ENCODE measurements at places on chromosomes 7 and 10.

DNA sequence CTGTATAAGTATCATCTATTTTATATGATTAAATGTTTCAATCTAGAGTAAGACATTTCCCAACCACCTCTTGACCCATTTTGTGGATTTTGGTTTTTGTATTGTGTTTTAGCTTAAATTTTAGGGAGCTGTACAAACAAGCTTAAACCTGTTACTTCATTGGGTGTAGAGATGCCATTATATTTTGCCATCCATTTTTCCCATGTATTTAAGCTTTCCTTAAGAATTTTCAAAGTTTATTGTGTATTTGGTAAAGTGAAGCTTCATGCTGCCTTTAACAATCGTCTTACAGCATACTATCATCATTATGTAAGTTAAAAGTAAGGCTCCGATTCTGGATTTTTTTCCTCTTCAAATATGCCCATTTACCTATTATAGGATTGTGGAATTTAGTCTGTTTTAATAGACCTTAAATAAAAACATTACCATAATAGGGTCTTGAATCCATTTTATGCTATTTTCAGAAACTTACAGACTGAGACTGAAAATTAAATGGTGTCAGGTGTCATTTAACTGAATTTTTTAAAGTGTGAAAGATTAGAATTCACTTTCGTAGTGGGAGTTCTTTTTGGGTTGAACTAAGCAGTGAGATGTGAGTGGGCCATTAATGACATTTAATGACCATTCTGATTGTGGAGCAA is 2.2 kb downstream of the KMT2E start:
- DNase-seq: no peak

- DNase-seq: no peak
Measured at GRCh38 chr10:17643339-17643754, 604 bp upstream of the STAM start.

DNA sequence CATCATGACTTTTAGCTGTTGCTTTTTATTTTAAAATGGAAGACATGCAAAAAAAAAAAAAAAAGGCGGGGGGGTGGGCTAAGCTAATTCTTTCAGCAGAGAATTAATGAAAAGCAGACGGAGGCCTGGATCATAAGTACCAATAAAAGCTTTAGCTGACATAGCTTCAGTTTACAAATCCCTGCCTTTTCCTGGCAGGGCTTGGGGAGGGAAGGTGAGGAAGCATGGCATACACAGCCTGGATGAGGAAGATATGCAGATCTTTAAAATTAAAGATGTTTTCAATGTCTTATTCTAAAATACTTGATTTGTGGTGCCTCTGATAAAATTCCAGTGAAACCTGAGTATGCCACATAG is 57.0 kb downstream of the ICA1 start:
- DNase-seq: no peak

GRCh38 chr10:63236113-63236935 is 103.2 kb downstream of the NRBF2 start:
- DNase-seq: no peak

DNA sequence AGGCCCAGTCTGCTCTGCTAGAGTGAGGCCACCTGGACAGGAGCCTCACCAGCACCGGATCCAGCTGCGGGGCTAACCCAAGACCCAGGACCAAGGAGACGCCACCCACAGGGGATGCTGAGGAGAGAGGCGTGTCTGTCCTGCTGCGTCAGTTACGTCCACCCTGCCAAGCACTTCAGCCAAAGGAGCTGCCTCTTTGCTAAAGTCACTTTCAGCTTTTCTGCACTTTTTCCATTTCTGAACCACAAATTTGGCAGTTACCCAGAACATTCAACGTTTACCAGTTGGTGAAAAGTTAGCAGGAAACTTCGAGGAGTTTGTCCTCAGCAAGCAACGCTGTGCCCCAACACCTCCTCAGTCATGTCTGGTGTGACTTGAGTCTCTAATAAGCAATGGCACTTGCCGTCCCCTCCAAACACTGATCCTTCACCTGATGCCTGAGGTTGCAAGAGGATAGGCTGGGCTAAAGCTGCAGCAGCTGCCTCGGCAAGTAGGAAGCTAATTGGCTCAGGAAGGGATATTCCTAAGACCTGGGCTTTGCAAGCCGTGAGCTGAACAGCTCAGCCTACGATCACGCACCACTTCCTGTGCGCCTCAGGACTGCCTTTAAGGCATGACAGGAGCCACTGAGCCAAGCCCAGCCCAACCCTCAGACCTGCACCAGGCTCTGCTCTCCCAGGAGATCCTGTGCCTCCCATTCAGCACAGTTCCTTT is 40.1 kb downstream of the KCNH2 start:
- DNase-seq: no peak

DNA sequence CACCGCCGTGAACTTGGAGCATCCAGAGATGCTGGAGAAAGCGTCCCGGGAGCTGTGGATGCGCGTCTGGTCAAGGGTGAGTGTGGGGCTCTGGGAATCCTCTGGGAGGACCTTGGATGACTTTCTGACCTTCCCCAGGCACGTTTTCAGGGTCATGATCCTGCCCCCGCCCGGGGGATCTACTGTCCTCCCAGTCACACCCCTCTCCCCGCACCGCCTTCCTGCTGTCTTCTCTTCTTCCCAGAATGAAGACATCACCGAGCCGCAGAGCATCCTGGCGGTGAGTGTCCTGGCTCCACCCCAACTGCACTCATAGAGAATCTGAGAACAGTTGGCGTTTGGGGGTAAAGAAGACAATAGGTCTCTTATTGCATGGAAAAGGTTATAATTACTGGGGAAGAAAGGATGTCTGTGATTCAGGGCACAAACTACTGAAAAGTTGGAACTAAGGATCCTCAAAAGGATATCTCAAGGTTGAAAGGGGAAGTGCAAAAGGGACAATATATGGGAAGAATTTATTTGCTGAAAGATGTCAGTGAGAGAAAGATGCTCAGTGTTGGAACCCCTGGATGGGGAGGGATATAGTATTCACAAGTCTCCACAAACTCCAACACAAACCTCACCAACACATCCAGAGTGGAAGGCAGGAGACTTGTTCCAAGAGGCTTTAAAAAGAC is 1.9 kb downstream of the GSTK1 start:
- no peak for DNase-seq

GRCh38 chr7:26328498-26329390 is 37.1 kb downstream of the SNX10 start:
- DNase-seq: no peak

DNA sequence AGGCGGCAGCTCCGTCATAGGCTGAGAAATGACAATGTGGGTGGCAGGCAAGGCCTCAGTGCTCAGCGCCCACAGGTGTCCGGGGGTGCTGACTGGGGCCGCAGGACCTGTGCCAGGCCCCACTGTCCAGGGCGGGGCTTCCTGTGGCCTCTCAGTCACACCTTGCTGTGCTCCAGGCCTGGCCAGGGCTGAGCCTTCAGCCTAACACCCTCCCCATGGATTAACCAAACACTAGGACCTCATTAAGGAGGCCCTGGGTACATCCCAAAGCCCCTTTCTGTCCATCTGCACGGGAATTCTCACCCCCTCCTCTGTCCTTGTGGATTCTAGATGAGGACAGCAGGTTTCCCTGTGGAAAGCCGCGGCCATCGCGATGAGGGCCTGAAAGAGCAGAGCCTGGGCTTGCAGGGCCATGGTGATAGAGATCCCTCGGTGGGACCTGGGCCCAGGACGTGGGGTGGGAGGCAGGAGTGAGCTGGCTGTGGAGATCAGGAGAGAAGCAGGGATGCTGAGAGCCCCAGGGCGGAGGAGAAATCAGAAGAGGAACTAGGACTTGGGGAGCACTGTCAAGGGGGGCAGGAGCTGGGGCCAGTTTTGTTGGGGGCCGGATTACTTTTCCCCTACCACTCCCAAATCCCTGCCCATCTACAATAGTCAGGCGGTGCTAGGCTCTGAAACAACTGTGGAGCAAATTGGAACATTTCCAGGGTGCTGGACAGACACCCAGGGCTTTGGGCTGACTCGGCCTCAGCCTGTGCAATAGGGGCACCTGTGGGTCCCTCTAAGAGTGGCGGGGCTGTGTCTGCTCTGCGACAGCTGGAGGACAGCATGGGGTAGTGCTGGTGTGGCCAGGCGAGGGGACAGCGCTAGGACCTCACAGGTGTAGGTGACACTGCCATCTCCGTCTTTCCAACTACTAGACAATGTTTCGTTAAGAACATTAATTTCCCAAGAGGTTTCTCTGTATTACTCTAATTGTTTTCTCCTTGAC is 23.3 kb upstream of the MNX1 start:
- no peak for DNase-seq

- DNase-seq: no peak
Measured at GRCh38 chr7:107051376-107051775, 6.9 kb downstream of the PRKAR2B start.

DNA sequence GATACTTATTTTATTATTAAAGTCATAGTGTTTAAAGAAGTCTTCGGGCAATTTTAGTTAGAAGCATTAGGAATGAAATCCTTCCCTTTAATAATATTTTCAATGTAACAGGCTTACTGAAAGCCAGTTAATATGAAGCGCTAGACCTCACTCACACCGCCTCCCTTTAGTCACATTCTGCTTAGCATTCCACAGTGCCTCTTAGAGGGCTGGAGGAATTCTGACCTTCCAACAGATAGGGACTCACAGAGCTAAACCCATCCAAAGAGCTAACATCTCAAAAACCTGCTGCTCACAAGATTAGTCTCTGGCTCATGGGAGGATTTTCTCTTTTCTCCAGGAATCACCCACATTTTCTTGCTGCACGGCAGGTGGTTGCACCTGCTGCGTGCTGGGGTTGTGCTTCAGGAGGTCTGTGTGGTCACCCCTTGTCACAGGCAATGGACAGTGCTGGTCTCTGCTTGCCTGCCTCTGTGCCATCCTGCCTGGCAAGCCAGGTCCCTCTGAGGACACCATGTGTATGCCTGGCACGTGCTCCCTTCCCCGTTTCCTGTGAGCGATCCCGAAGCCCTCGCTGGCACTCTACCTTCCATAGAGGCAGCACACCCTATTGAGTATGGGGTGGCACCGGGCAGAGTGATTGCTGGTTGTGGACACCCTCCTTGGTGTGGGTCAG is 91.8 kb downstream of the KLF6 start:
- DNase-seq: no peak

- DNase-seq: no peak
Measured at GRCh38 chr10:34244756-34245484, 570.2 kb downstream of the PARD3 start.

DNA sequence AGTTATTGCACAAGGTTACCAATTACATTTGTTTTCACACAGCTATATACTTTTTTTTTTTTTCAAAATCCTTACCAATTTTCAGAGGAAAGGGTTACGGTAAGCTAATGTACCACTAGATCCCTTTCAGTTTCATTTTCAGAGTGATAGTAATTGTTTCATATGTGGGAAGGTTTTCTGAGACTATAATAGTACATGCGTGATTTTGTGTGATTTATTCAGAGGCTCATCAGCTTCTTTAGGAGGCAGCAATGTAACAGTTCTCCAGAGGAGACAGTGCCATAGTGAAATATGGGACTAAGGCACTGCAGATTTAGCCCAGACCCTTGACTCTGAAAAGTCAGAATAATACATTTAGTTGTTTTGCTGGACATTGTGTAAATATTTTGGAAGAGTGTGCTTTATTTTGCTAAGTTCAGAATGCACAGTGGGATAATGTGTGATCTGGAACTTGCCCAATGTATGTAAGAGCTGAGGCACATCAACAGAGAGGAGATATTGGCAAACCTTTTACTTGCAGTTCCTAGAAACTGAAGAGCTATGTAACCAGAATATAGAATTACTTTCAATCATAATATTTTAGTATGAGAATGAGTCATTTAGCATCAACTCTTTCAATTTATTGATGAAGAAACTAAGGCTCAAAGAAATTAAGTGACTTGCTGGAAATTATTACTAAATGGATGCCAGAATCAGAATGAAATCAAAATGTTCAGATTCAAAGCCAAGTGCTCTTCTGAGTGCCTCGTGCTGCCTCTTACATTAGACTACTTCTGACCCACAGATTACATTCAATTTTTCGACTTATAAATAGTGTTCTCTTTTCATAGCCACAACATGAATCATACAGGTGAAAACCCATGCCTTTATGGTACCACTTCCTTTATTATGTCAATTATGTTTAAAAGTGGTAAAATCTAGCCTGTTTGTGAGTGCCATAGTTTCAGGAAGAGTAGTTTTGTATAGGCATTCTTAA is 207.7 kb upstream of the TEX47 start:
- no peak for DNase-seq

GRCh38 chr10:76640806-76641205 is 996.8 kb downstream of the KCNMA1 start:
- DNase-seq: no peak

DNA sequence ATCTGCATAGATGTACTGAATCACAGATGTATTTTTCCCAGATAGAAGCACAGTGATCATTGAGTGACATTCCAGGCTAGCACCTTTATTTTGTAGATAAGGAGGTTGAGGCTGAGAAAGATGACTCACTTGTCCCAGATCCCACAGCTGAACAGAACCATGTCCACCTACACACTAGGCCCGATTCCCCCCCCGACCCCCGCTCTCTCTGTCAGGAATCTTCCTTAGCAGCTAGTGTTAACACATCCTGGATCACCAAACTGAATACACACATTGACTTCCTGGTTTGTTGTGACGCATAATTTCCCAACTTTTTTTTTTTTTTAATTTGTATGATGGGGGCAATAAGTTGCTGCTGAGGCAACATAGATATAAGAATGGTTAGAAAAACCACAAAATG is 5.2 kb downstream of the SFMBT2 start:
- no peak for DNase-seq

GRCh38 chr7:92325858-92326257 is 80.1 kb downstream of the ANKIB1 start:
- DNase-seq: no peak

DNA sequence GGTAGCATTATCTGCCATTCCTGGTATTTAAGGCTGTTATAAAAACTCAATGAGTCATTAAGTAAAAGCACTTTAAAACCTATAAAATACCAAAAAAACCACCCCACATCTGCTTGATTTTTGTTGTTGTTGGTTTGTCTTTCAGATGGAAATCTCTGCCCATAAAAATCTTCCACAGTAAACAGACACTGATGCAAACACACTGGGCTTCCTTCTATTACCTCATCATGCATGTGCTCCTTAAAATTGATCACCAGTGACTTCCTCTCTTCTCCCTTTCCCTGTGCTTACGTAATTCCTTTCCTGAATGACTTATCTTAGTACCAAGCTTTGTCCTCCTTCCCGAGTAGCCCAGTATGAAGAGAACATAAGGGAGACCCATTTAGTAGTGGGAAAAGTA is 167.2 kb downstream of the EVX1 start:
- DNase-seq: no peak

DNA sequence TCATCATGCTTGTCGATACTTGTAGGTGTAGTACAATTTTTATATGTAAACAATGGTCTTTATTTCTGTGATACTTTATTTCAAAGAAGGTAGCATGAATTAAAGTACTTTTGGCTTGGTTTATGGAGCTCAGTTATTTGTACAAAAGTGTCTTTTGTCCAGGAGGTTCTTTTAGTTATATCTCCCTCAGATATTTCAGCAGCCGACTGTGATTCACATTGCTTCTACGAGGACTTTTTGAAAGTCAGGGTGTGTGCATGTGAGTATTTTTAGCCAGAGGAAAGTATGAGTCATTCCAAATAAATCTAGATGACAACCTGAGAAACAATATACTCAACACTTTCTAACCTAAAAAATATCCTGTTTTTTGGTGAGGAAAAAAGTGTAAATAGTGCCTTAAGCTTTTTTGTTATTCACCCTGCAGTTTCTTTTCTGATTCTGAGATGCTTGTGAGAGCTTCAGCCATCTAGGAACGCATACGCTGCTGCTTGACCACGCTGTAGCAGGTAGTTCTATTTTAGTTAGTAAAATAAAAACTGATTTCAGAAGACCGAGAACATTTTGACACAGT is 595 bp upstream of the SUN1 start:
- DNase-seq: peak; percentile 33

GRCh38 chr10:12333380-12334185 is 15.8 kb upstream of the CAMK1D start:
- DNase-seq: peak; percentile 34

Data from activated CD4-positive, alpha-beta T cell treated with anti-CD3 and anti-CD28 coated beads for 4 hours (primary cell).